NCI-H345 (cell line): ENCODE measurements at places on chromosomes 1 and 21.

GRCh38 chr1:30721341-30721793 is 2.0 kb downstream of the MATN1 start:
- DNase-seq = no peak

DNA sequence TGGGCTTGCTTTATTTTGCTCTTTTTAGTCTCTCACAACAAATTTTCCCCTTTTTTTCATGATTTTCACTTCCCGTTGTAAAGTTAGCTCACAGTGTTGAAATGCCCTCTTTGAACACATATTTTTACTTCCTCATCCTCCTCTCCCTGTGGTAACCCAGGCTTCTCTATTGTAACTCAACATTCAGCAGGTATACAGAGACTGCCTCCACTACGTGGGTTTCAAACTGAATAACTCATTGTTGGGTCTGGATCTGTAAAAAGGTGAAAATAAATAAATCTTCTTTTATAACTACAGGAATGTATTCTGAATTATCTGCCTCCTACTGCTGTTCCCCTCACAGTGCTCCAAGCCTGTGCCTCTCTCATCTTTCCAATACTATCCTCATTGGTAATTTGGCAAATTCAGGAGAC is 166.4 kb downstream of the RUNX1 start:
- no peak for DNase-seq

DNA sequence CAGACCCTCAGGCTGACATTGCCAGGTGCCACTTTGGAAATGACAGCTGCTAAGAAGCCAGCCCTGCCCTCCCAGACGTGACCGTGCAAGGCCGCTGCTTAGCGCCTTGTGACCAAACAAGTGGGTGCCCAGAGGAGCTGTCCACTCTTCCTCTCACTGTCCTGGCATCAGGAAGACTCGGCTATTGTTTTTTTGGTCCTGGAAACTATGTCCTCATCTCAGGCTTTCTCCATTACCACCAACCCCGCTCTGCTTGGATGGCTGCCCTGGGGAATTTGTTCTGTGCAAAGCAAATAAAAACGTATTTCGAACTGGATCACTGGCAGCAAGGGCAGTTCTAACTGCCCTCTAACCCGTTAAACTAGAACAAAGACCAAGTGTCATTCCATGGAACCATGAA is 13.7 kb upstream of the TENT5C start:
- DNase-seq = no peak

GRCh38 chr1:247740721-247741120 is 2.3 kb downstream of the OR14K1 start:
- DNase-seq = no peak

DNA sequence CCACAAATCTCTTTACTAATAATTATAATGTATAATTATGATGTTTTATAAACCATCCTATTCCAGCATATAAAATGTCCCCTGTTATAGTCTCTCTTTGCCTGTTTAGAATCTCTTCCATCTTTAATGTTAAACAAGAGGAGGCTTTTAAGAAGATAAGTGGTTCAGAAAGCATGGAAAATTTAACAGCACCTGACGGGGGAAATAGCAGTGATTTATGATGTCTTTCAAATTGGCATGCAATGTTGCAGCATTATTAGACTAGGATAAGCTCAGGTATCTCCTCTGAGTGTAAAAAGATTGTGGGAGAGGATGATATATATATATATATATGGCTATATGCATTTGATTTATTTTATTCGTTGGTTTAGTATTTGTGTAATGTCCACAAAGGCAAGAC is 24.4 kb downstream of the GIPC2 start:
- DNase-seq = no peak

DNA sequence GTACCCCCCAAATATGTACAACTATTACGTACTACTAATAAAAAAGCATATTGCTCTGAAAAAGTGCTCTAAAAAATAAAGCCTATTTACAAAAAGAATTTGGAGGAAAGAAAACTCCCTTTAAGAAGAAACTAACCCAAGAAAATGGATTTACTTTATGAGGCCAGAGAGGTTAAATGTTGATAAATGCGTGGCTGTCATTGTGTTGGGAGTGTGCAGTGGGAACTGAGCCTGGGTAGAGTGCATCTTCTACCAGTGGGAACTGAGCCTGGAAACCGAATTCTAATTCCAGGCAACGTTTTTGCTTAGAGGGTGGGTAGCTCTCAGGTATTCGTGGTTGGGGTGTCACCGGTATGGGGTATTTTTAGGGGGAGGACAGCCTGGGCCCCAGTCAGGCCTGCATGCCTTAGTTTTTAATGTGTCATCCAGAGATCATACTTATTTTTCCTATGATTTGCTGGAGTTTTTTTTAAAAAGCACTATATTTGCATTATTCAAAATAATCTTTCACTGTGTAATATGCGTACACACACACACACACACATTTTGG is 24.1 kb upstream of the RNF187 start:
- DNase-seq = no peak

DNA sequence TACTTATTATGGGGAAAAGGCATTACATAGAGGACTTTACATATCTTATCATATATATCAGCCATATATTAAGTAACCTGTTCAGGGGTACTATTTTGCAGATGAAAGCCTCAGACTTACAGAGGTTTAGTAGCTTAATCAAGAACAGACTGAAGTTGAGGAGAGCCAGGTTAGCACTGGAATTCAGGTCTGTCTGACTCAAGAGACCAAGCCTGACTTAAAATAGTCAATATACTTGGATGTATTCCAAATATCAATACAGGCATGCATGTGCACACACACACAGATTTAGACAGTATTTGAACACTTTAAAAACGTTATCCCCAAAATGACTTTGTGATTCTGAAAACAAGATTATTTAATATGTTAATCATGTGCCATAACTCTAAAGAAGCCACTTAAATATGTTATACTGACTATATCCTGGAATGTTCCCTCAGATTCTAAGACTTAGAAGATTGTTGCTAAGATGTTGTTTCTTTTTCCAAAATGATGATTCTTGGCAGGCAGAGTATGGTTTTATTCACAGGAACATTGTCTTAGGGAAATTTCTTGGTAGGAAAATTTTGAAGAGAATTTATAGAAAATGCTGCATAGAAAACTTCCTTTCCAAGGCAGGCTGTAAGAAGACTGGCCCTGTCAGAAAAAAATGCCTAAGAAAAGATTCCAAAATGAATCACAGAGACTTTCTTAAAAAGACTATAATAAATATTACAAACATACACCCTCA is 61.6 kb downstream of the ADAMTS1 start:
- no peak for DNase-seq

- peak; percentile 55 for DNase-seq
These were observed 241.0 kb downstream of the KCNJ6 start for GRCh38 chr21:37675202-37675801.

DNA sequence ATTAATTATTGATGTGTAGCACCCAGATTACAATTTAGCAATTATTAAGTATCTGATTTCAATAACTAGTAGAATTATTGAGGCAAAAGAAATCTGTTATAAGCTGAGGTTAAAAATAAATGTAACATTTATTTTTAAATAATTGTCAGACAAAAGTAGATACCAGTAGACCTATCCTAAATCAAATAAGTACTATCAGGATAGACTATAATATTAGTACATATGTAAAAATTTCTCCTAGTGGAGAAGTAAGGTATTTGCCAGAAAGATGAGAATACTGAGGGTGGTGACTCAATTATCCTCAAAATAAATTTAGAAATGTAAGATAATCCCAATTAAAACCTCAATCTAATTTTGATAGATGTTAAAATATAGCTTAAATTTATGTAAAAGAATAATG is 377.8 kb upstream of the CHRM3 start:
- DNase-seq = no peak

- no peak for DNase-seq
These were observed 121.9 kb upstream of the BMP8A start for GRCh38 chr1:39369565-39369964.

DNA sequence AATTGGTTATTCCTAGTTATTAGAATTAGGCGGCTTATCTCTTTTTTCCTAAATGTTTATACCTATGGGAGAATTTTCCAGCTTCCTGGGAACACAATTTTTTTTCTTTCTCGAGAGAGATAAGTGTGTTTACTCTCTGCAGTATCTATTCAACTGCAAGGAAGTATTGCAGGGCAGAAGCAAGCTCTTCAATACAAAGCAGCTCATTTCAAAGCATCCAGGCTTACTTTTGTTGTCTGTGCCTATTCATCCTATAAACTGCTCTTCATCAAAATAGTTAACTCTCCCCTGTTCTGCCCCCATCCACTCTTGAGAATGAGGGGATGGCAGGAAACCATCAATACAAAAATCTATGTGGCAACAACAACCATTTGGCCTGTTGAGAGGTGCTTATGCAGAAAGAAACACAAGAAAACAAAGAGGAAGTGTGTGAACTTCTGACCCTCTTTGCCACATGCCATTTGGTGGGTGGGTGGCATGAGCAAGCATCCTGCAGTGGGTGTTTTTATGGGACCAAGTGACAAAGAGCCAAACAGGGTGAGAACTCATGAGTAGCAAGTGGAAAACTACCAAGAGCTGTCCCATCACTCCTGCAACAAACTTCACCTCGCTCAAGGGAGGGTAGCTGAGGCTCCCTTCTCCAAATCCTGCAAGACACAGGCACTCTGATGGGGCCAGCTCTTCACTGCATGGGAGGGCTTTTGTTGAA is 50.6 kb upstream of the MRPS6 start:
- peak; percentile 58 for DNase-seq

DNA sequence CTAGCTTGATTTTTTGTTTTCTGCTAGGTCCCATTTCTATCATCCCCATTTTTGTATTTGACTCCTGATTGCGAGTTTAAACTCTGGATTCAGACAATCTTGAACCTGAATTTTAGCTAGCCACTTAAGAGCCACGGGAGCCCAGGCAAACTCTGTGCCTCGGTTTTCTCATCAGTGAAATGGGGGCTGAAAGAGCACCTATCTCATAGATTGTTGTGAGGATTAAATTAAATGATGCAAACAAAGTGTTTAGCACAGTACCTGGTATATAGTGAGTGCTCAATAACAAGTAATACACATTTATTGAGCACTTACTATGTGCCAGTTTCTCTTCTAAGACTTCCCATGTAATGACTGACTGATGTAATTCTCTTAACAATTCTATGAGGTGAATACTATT is 158.1 kb upstream of the POU3F1 start:
- DNase-seq = no peak

- no peak for DNase-seq
These were observed 222.5 kb upstream of the CACYBP start for GRCh38 chr1:174777262-174777661.

GRCh38 chr21:27406300-27407009 is 439.6 kb upstream of the ADAMTS5 start:
- DNase-seq = no peak

DNA sequence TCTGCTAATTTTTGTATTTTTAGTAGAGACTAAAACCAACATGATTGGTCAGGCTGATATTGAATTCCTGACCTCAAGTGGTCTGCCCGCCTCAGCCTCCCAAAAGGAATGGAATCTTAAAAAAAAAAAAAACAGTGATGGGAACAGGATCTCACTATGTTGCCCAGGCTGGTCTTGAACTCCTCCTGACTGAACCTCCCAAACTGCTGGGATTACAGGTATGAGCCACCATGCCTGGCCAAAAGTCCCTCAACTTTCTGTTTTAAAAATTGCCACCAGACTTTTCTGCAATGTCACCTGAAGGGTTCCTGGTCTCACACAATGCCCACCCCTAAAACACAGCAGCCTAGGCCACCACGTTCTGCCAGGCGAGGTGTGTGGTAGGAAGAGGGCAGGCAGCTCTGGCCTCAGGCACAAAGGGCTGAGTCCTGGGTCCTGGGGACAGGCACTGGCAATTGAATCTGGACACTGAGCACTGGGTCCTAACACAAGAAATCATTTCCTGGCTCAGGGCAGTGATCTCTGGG is 21.2 kb upstream of the THRAP3 start:
- DNase-seq = no peak

DNA sequence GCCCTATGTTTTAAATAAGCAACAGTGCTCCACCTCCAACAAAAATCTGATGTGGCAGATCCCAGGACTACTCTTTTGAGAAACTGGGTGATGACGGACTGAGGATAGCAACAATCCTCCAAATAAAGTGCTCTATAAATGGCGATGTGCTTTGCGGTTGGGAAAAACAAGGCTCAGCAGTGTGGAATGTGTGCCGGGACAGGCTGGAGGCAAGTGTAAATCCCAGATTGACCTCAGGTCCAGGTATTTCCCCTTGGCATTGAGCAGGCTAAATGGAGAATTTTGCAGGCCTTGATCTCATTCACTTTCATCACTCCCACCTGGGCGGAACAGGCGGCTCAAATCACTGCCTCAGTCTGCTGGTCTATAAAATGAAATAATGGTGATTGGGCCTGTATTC is 35.1 kb downstream of the LRRC42 start:
- no peak for DNase-seq

DNA sequence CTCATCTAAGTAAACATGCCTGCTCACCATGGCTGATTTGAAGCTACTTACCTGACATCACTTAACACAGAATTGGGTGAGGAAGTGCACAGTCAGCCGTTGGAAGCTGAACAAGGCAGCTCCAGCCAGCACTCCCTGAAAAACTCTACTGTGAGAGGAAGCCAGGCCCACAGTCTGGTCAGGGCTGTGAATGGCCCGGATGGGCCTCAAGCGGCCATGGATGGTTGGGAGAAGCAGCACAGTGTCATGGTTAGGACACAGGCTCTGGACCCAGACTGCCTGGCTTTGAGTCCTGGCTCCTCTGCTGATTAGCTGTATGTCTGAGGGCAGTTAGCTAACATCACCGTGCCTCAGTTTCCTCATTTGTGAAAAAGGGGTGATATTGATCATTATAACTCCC is 267.8 kb downstream of the GRIK3 start:
- DNase-seq = peak; percentile 20

- no peak for DNase-seq
These were observed 23.8 kb downstream of the DENND2D start for GRCh38 chr1:111176678-111177077.

DNA sequence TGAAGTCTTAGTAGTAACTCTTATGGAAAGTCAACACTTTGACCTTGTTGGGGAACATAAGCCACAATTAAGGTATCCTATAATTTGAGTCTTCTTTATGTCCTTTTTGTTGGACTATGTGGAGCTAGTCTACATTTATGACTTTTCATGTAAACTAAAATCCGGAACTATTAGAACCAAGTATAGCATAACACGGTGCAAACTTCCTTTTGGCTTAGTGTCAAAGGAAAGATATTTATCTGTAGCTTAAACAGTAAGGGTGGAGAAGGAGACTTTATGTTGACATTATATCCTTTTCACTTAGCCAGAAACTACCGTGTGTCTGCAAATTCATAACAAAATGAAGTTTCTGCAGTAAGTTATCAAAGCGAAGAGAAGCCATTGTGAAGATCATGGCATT is 7.3 kb downstream of the UAP1 start:
- no peak for DNase-seq
